Retina (tissue), 1 donor: ENCODE measurements at places on chromosomes 16 and 17.

DNA sequence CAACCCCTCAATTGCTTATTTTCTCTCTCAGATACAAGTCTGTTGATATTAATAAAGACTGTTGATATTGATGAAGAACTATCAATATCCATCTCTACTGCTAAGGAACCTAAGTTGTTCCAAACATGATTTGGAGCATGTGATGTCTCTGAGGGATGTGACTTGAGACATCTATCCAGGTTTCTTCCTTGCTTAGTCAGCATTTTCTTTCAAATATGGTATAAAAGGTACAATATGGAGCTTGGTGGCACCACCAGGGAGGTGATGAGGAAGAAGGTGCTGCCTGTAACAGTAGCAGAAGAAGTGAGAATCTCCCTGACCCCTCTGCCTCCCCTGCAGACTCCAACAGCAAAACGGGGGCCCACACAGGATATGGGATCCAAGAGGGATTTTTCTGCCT lies 329.0 kb downstream of the MAF start:
- no peak for DNase-seq

DNA sequence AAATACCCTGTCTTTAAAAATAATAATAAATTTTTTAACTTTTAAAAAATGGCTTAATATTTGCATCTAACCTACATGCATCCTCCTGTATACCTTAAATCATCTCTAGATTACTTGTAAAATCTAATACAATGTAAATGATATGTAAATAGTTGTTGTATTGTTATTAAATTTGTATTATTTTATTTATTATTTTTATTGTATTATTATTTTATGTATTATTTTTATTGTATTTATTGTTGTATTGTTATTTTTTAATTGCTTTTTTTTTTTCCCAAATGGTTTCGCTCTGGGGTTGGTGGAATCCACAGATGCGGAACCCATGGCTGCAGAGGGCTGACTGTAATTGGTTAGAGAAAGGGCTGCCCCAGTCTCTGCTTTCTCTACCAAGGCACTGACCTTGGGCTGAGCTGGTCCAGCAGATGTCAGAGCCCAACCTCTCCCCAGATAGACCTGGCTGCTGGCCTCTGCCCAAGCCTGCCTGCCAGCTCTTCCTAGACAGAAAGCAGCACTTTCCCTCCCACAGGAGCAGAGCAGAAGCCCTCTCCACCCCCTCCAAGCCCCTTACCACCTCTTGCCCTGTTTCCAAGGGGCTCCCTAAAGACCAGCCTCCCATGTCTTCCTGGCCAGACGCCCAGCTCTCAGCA lies 183.8 kb downstream of the GSG1L start:
- no peak for DNase-seq

- no peak for DNase-seq
Measured at GRCh38 chr16:49482690-49483089, 109.1 kb downstream of the C16orf78 start.

GRCh38 chr16:4505356-4506147 lies 29.4 kb downstream of the HMOX2 start:
- no peak for DNase-seq

DNA sequence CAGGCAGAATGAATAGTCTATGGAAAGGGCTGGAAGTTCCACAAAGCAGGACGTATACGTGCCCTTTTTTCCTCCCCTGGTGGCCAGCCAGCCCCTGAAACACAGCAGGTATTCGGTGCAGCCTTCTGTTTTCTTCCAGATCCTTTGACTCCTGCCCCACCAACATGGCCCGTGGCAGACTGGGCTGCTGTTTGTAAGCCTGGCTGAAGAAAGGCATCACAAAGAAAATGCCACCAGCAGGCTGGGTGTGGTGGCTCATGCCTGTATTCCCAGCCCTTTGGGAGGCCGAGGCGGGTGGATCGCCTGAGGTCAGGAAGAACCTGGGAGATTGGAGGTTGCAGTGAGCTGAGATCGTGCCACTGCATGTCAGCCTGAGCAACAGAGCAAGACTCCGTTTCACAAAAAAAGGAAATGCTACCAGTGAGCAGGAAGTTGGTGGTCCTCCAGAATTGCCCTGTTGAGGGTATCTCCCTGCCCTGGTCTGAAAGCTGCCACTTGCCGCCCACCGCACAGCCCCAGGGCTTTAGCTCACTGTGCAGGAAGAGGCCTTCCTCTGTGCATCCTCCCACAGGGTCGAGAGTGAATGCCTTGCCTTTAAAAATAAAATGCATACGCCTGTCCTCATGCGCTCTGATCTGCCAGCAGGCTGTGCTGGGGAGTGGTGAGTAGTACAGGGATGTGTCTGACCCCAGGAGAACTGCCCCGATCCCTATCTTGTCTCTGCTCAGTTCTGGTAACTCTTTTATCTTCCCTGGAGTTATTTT lies 587.7 kb downstream of the MAF start:
- DNase-seq = no peak

DNA sequence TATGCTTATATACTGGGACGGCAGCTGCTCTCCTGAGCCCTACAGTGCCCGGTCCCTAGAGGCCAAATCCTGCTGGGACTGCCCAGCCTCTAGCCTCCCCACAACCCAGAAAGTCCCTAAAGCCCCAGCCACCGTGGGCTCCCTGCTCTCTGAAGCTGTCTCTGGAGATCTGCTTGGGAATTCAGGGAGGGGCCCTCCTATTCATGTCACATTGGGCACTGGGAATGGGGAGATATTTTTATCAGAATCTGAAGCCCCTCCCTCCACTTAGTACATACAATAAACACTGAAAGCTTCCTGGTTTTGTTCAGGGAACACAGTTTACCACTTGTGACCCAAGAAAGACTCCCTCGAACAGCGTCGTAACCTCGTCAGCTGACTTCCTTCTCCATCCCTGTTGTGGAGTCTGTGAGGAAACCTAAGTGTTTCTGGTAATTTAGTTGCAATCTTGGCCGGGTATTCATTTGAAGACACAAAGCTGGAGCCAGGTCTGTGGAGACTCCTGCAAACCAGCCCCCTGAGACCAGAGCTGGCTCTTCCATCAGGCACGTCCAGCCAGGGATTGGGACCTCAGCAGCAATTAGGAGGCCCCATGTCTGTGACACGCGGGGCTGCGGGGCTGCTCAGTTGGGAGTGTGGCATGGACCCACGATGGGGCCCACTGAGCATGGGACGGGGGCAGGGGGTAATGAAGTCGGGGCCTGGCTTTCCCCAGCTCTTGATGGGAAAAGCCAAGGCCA lies 38.5 kb downstream of the PGS1 start:
- no peak for DNase-seq

- DNase-seq = no peak
Measured at GRCh38 chr16:81588326-81589081, 143.9 kb downstream of the CMIP start.

- DNase-seq = no peak
Measured at GRCh38 chr16:85916141-85916890, 17.4 kb downstream of the IRF8 start.
